ENCODE measurements at places on chromosomes 12 and 14.

GRCh38 chr12:132637811-132638210 lies 19.2 kb downstream of the P2RX2 start:
- no peak for DNase-seq

GRCh38 chr14:73333031-73333430 lies 95.7 kb downstream of the PAPLN start:
- no peak for DNase-seq

GRCh38 chr12:48001505-48002413 lies 2.5 kb downstream of the COL2A1 start:
- no peak for DNase-seq

GRCh38 chr14:67199016-67199415 lies 9.8 kb downstream of the GARIN2 start:
- no peak for DNase-seq

GRCh38 chr12:31558521-31558920 lies 32.4 kb downstream of the DENND5B start:
- DNase-seq, result no peak

DNA sequence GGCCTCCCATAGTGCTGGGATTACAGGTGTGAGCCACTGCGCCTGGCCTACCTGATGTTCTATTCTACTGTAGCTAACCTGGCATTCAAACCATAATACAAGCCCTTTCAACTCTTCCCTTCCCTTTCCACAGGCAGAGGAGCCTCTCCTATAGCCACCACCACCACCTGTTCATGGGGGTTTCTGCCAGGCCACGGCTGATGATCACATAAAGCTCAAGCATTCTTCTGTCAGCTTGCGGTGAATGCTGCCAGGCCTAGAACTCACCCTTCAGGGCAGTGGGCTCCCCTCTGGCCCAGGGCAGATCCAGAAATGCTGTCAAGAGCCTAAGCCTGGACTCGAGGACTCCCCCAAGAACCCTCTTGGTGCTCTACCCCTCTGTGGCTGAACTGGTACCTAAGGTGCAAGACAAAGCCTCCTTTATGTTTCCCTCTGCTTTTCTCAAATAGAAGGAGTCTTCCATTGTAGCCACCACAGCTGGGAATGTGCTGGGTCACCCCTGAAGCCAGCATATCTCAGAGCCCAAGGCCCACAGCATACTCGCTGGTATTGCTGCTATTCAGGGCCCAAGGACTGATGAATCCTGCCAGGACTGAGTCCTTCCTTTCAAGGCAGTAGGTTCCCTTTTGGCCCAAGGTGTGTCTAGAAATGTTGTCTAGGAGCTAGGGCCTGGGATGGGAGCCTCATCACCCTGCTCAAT lies 3.4 kb upstream of the DLGAP5 start:
- DNase-seq, result no peak

- DNase-seq, result no peak
Observed at GRCh38 chr14:61444215-61444768, 122.9 kb downstream of the PRKCH start.

DNA sequence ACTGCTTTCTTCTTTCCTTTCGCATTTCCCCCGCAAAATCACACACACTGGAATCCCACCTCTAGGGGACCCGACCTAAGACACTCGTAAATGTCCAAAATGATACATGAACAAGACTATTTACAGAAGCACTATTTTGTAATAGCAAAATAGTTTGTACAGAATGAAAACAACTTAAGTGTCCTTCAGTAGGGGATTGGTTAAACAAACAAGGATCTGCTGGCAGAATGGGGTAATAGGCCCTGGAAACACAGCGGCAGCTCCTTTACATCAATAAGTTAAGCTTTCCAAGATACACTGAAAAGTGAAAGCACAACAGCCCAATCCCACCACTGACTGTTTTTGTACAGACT lies 48.8 kb downstream of the LTBP2 start:
- no peak for DNase-seq

DNA sequence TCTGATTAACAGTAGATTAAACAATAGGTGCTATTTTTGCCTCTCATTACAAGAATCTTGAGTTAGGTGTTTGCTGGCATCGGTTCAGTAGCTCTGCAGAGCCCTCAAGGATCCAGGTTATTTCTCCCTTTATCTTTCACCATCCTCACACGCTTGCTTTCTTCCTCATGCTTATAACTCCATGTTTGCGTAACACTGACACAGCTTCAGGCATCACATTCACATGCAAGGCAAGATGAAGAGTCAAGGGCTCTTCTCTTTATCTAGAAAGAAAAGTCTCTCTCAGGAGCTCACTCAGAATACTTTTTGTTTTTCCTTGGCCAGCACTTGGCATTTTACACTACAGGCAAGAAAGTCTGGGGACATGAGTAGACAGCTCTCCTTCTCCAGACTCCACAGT lies 24.2 kb upstream of the PTHLH start:
- DNase-seq, result no peak

DNA sequence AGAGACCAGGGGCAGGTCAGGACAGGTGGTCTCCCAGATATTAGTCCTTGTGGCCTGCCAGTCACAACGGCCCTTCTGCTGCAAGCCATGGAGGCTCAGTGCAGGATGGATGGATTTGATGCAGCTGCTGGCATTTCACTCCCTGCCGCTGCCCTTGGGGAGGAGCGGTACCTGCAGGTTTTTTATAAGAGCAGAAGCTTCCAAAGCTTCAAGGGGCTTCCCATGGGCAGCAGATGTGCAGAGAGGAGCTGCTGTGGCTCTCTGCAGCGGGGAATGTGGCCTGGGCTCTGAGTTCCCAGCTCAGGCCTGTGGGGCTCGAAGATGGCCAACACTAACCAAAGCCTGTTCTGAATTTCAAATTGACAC lies 379.3 kb downstream of the DPF3 start:
- DNase-seq, result no peak

DNA sequence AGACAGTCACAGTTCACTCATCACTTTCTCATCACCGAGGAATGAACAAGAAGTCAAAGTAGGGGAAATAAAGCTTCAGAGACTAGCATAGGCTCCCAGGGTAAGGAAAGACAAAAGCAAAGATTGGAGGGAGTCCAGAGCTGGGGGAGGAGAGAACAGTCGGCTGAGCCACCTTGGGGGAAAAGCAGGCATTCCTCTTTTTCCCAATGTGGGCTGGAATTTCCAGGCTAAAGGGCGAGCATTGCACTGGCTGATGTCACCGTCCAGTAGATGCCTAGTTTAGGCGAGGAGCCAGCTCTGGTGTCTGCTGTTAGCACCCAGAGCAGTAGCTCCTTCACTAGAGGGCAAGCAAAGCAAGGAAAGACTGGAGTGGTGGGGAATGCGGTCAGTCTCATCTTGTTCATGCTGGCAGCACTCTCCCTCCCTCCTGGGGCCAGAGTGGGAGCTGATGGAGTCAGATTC lies 8.5 kb upstream of the KRT75 start:
- no peak for DNase-seq

DNA sequence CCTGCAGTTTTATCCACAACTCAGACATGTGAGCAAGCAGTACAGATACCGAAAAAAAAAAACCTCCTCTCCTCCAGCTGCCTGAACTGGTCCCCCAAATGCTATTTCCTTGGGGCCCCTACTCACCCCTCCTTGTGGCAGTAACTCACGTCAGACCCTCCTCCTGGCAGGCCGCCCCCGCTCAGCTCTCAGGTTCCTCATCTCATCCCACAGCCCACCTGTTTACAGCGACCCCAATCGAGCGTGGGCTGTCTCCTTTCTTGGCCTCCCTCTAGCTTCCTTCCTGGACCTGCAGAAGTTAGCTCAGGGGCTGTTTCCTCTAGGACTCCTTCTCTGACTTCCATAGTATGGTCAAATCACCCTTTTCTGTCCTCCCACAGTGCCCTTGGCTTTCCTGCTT lies 455.3 kb downstream of the BCL11B start:
- no peak for DNase-seq

GRCh38 chr12:13961971-13962370 lies 19.4 kb downstream of the GRIN2B start:
- no peak for DNase-seq

DNA sequence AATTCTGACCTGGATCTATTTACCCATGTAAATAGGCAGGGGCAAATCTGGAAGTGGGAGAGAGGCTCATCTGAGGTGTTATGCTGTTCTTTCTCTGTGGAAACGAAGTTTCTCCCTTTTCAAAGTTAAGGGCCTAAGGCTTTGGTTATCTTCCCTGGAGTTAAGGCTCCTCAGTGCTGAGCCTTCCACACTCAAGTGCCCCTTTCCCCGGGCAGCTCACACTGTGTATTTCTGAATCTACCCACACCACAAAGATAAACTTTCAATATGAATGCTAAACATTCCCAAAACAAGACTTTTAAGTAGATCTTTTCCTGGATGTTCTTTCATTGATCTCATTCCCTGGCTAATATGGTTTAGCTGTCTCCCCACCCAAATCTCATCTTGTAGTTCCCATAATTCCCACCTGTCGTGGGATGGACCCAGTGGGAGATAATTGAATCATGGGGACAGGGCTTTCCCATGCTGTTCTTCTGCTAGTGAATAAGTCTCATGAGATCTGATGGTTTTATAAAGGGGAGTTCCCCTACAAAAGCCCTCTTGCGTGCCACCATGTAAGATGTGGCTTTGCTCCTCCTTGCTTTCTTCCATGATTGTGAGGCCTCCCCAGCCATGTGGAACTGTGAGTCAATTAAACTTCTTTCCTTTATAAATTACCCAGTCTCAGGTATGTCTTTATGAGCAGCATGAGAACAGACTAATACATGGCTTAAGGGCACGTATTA lies 251.1 kb downstream of the NAV3 start:
- DNase-seq, result no peak

- DNase-seq, result no peak
Observed at GRCh38 chr12:103138538-103138937, 181.1 kb downstream of the ASCL1 start.

DNA sequence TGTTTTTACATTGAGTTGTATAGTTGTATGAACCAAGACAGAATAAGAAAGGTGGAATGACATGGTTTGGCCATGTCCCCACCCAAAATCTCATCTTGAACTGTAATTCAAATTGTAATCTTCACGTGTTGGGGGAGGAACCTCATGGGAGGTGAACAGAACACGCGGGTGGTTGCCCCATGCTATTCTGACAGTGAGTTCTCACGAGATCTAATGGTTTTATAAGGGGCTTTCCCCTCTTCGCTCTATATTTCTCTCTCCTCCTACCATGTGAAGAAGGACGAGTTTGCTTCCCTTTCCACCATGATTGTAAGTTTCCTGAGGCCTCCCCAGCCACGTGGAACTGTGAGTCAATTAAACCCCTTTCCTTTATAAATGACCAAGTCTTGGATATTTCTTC lies 25.3 kb downstream of the DDHD1 start:
- DNase-seq, result no peak

DNA sequence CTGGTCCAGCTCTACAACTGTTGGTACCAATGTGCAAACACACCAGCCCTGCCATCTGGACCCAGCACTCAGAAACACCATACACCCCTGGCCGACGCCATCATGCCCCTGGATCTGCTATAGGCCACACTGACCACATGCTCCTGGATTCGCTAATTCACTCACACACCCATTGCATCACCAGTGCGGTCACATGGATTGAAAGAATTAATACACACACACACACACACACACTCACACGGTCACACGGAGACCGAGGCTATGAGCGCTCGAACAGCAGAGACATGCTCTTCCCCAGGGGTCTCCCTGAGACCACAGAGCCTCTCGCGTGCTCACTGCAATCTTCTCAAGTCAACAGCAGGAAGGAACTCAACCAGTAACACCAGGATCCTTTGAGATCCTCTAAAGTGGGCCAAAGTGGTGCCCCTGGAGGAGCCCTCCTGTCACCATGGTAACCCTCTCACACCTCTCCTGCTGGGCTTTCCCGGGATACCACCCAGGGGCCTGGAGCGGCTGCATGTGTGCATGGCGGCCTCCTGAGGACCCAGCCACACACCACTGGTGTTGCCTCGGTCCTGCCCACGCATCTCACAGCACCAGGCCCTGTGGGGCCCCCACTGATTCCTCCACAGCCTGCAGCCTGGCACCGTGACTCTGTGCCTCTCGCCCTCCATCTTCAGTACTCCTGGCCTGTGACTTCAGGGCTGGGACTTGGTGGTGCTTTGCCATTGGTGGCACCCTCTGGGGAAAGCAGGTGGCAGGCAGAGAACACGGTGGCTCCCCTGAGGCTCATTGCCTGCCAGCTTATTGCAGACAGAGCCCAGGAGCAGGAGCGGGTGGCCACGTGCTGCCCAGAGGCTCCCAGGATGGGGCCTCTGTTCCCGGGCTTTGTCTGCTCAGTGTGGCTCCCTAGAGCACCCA lies 15.1 kb downstream of the LRTM2 start:
- DNase-seq, result no peak

- no peak for DNase-seq
Observed at GRCh38 chr12:131983554-131983953, 33.8 kb downstream of the EP400 start.

DNA sequence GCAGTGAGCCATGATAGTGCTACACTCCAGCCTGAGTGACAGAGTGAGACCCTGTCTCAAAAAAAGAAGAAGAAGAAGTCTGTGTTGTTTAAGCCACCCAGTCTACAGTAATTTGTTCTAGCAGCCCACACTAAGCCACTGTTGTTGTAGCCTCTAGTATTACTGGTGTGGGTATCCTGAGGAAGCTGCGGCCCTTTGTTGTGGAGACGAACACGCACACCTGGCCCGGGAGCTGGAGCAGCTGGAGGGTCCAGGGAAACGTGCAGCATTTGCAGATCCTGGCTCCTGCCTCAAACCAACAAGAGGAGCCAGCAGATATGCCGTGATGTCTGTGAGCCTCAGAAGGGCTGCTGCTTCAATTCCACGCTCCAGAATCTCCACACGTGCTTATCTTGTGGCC lies 65.3 kb downstream of the MAP1LC3B2 start:
- no peak for DNase-seq

- DNase-seq, result no peak
Observed at GRCh38 chr12:84305144-84305543, 607.5 kb downstream of the SLC6A15 start.

GRCh38 chr12:110590806-110591326 lies 7.7 kb upstream of the PPTC7 start:
- no peak for DNase-seq

GRCh38 chr12:127650626-127651025 lies 616.3 kb upstream of the TMEM132C start:
- DNase-seq, result no peak

GRCh38 chr12:48681710-48682532 lies at the start of gene KANSL2:
Gene KANSL2 (minus strand): TSS chr12:48682238. CDS start chr12:48681632, 606 bp downstream.
- peak; percentile 91 for DNase-seq
